ENCODE measurements at places on chromosomes 1 and 21.

GRCh38 chr1:4986306-4986705, 331.9 kb downstream of the AJAP1 start:
- no peak for DNase-seq

DNA sequence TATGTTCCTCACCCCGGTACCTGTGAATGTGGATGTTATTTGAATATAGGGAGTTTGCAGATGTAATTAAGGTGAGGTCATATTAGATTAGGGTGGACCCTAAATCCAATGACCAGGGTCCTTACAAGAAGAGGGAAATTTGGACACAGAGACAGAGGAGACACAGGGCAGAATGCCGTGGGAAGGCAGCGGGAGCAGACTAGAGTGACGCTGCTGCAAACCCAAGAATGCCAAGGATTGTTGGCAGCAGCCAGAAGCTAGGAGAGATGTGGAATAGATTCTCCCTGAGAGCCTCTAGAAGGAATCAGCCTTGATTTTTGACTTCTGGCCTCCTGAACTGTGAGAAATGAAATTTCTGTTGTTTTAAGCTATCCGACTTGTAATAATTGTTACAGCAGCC, 53.6 kb downstream of the SPATA46 start:
- no peak for DNase-seq

- DNase-seq, result no peak
These were observed 38.8 kb downstream of the ARID1A start for GRCh38 chr1:26734501-26735058.

DNA sequence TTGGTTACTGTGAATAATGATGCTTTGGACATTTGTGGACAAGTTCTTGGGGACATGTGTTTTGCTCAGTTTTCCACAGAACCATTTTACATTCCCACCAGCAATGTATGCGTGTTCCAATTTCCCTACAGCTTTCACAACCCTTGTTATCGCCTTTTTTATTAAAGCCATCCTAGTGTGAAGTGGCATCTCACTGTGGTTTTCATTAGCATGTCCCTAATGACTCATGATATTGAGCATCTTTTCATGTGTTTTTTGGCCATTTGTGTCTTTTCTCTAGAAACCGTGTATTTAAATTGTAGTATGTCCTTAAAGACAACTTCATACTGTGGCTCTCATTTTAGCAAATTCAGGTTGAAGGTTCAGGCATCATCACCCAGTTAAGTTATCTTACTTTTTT, 132.1 kb downstream of the TGFBR3 start:
- DNase-seq, result no peak

GRCh38 chr1:77126307-77126706, 92.9 kb downstream of the PIGK start:
- DNase-seq, result no peak

- DNase-seq, result no peak
These were observed 39.1 kb downstream of the RIMS3 start for GRCh38 chr1:40626383-40626770.

GRCh38 chr1:165787741-165788140, 19.1 kb upstream of the TMCO1 start:
- DNase-seq, result no peak

- DNase-seq, result no peak
These were observed 250.9 kb upstream of the DAB1 start for GRCh38 chr1:57674801-57675200.

DNA sequence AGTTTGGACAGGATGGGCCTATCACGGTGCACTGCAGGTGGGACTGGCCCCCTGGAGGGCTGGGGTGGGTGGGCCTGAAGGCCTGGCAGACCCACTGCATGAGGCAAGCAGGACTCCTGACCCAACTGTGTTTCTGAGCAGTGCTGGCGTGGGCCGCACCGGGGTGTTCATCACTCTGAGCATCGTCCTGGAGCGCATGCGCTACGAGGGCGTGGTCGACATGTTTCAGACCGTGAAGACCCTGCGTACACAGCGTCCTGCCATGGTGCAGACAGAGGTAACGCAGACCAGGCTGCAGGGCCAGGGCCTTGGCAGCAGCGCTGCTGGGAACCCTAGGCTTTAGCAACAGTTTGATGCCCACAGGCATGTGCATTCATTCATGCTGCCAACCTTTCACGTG, 29.0 kb upstream of the KDM4A start:
- no peak for DNase-seq

GRCh38 chr1:57848406-57848805, 424.5 kb upstream of the DAB1 start:
- DNase-seq, result no peak

GRCh38 chr1:40939320-40940059, 40.0 kb upstream of the CTPS1 start:
- DNase-seq, result no peak
